Spleen (tissue), 13 donors: ENCODE measurements at places on chromosomes 5 and 9. TPM values are rescaled to one million over a fixed set of nuclear protein-coding genes. Genes with fewer than 3 reads are reported as not detected.

The FBXL7 gene
- 8.2 TPM for total RNA-seq

GRCh38 chr5:74224331-74224730 is 416.2 kb downstream of the ENC1 start:
- no peak overlapping the region for H3K27ac ChIP-seq
- no peaks in the 10 kb centered on the region for H3K4me1 ChIP-seq
- H3K36me3 ChIP-seq = no peaks in the 10 kb centered on the region
- no peaks in the 10 kb centered on the region for H3K27me3 ChIP-seq
- no peak for DNase-seq

GRCh38 chr5:82309091-82309531 is 31.0 kb upstream of the RPS23 start:
- H3K27ac ChIP-seq = no peak overlapping the region
- no peaks in the 10 kb centered on the region for H3K4me1 ChIP-seq
- H3K36me3 ChIP-seq = no peaks in the 10 kb centered on the region

DNA sequence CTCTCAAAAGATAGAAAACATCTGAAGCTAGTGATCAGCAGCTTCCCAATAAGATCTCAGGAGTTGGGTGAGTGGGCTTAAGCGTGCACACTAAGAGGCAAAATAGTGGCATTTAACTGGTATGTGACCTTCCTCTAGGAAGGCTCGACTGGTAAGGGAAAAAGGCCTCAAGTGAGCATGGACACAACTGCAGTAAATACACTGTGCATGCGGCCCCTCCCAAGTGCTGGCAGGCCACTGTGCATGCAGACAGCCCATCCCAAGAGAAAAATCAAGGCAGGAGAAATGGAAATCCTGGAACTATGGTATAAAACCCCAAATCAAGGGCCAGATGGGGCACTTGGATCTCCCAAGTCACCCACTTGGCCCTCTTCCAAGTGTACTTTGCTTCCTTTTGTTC is 112.7 kb downstream of the SMC2 start:
- H3K27ac ChIP-seq = no peak overlapping the region
- no peaks in the 10 kb centered on the region for H3K4me1 ChIP-seq
- no peak overlapping the region for H3K4me3 ChIP-seq
- no peaks in the 10 kb centered on the region for H3K27me3 ChIP-seq
- no peaks in the 10 kb centered on the region for H3K36me3 ChIP-seq
- no peak for DNase-seq

DNA sequence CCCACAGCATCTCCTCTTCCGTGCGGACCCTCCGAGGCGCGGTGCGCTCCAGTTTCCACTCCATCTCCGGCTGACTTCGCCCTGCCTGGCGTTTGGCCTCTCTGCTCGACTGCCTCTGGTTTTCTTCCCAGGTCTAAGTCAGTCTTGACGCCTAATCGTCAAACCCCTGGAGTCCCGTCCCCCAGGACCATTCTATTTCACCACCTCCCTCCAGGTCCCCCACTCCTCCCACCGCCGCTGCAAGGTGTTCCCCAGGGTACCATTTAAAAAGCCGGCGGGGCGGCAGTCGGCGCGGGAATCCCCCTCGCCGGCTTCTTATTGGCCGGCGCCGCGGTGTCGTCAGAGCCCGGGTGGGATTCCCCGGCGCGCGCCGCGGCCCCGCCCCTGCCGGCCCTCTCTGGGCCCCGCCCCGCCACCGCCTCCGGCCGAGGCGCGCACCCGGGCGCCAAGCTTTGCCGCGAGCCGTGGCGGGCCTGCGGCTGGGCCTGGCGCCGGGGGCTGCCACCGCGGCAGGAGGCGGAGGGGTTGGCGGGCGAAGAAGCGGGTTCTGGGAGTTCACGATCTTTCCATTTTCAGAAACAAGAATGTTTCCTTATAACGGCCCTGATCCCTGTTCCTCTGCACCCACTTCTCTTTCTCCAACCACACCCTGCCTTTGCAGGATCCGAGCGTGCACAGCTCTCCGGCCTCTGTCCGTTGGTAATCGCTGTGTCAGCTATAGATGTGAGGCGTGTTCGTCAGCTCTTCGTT is at the start of gene CDC20B:
Gene CDC20B, minus strand, starts transcription at position 241 of the 750 bp plus-strand sequence. Its CDS starts 177 bp downstream, at position 64.
- H3K27ac ChIP-seq = no peak within 1 kb of the TSS
- H3K36me3 ChIP-seq = no peaks in the 10 kb centered on the region
- H3K4me1 ChIP-seq = peaks cover 20% of the 10 kb centered on the region
- H3K27me3 ChIP-seq = peaks cover 48% of the 10 kb centered on the region
- DNase-seq = peak; percentile 89

DNA sequence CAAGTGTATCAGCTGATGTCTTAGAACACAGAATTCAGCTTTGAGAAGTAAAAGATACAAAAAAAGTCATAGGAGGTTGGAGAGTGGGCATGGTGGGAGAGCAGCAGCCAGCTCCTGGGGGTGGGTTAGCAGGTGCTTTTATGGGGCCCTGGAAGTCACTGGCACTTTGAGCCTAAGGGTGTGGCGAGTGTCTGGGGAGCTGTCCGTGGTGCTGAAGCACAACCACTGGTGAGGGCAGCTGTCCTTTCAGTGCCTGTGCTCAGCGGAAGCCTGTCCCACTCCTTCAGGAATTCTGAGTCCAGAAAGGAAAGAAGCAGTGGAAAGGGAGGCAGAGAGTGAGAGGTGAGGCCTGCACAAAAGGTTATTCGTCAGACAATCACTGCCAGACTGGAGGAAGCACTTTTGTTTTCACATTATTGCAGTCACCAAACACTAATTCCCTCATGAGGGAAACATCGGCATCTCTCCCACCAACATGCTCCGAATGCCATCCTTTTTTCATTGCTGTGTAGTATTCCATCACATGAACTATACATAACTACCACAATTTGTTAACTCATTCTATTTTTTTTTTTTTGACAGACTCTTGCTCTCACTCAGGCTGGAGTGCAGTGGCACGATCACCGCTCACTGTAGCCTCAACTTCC is 59.4 kb upstream of the RAPGEF1 start:
- no peak overlapping the region for H3K4me3 ChIP-seq
- H3K27ac ChIP-seq = no peak overlapping the region
- DNase-seq = no peak
- no peaks in the 10 kb centered on the region for H3K4me1 ChIP-seq
- no peaks in the 10 kb centered on the region for H3K36me3 ChIP-seq

DNA sequence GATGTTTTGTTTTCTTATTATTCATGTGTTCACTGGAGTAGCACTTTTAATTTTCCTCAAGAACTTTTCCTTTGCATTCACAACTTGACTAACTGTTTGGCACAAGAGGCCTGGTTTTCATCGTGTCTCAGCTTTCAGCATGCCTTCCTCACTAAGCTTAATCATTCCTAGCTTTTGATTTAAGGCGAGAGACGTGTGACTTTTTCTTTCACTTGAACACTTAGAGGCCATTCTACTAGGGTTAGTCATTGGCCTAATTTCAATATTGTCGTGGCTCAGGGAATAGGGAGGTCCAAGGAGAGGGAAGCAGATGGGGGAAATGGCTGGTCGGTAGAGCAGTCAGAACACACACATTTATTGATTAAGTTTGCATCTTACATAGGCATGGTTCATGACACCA is 94.0 kb downstream of the ZNF462 start:
- H3K4me3 ChIP-seq = no peak overlapping the region
- H3K36me3 ChIP-seq = no peaks in the 10 kb centered on the region
- DNase-seq = no peak
- H3K27me3 ChIP-seq = no peaks in the 10 kb centered on the region
- H3K4me1 ChIP-seq = no peaks in the 10 kb centered on the region

The CENPK gene
- total RNA-seq = 16.3 TPM

DNA sequence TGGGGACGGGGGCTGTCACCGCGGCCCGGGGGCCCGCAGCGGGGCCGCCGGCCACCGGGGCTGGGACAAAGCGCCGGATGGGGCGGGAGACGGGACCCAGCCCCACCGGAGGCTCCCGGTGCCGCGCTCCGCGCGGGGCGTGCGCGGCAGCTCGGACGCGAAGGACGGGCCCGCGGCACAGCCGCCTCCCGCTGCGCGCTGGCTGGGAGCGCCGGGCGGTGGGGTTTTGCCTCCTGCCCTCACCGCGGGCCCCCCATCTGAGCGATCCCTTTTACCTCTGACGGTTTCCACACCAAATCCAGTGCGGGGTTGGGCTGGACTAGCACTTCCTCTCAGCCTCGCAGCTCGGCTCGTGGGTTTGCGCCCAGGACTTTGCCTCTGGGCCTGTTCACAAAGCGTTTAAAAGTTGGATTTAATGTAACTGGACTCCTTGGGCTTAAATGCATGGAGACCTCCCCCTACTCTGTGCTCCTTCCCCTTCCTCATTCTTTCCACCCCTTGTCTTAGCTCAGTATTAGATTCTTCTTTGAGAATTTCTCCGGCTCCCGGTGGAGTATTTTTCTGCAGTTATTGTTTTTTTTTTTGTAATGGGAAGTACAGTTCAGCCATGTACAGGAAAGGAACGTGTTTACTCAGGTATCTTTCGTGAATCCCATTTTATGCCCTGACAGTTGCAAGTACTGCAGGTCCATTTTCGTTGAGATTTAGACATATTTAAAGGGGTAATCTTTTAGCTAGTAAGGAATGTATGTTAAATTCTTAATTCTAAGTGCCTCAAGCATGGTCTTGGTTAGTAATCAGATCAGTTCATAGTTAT is 691 bp downstream of the FCHO2 start:
- H3K4me1 ChIP-seq = peaks cover 50% of the 10 kb centered on the region
- H3K27me3 ChIP-seq = no peaks in the 10 kb centered on the region
- peak overlapping the region; percentile 78 for H3K4me3 ChIP-seq
- H3K27ac ChIP-seq = peak overlapping the region; percentile 95

The ZNF883 gene
- total RNA-seq = 1.0 TPM

The SPATA31C1 gene
- not detected for total RNA-seq

The CDC37L1 gene
- total RNA-seq = 9.8 TPM

GRCh38 chr5:156951359-156951758 is 11.7 kb downstream of the TIMD4 start:
- H3K36me3 ChIP-seq = no peaks in the 10 kb centered on the region
- no peak overlapping the region for H3K27ac ChIP-seq
- H3K4me3 ChIP-seq = no peak overlapping the region
- H3K4me1 ChIP-seq = no peaks in the 10 kb centered on the region
- no peak for DNase-seq

DNA sequence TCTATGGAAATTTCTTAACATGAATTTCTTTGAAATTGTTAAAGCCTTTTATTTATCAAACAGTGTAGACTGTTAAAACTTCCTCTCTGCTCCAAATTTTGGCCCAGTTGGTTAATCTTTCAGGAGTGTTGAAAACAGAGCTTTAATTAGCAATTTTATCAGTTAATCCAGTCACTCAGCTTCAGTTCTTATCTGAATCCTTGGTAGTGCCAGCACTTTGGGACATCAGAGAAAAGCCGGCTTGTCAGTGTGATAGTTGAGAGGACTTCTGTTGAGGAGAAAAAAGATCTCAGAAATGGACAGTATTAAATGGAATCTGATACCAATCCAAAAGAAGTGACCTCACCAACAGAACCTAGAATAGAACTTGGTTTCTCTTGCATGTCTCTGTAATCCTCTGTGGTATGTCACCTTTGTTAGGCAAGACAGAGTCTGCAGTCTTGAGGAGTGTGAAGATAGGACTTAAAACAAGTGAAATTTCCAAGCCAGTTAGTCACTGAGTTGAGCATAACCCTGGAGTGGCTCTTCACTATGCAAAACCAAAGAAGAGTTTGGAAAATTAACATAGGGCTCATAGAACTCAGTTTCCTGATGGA is 251.8 kb downstream of the NNT start:
- DNase-seq = no peak
- no peak overlapping the region for H3K4me3 ChIP-seq
- H3K27ac ChIP-seq = no peak overlapping the region
- no peaks in the 10 kb centered on the region for H3K4me1 ChIP-seq
- no peaks in the 10 kb centered on the region for H3K27me3 ChIP-seq

The BDP1 gene
- 27.7 TPM for total RNA-seq

DNA sequence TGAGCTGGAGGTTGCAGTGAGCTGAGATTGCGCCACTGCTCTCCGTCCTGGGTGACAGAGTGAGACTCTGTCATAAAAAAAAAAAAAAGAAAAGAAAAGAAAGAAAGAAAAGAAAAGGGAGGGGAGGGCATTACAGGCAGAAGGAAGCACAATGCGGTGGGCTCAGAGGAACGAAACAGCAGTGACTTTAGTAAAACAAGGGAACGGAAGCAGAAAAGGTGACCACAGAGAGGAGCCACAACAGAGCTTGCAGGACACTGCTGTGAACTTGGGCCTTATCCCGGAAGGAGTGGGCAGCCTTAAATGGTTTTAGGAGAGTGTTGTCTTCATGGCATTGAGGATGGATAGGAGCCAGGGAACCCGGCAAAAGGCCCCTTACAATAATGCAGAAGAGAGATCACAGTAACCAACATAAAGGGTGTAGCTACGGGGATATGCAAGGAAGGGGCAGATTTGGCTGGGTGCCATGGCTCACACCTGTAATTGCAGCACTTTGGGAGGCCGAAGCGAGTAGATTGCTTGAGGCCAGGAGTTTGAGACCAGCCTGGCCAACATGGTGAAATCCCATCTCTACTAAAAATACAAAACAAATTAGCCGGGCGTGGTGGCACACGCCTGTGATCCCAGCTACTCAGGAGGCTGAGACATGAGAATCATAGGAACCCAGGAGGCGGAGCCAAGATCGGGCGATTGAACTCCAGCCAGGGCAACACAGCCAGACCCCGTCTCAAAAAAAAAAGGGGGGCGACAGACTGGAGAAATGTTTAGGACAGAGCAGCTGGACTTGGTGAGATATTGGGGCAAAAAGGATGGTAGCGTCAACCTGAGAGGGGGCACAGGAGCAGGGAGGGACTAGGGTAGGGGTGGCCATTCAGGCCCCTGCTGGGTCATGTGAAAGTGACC is 83.9 kb upstream of the ZBTB43 start:
- peaks cover 53% of the 10 kb centered on the region for H3K4me1 ChIP-seq
- H3K27ac ChIP-seq = peak overlapping the region; percentile 99
- H3K27me3 ChIP-seq = peaks cover 19% of the 10 kb centered on the region
- no peaks in the 10 kb centered on the region for H3K36me3 ChIP-seq

The ARID3C gene
- total RNA-seq = not detected

DNA sequence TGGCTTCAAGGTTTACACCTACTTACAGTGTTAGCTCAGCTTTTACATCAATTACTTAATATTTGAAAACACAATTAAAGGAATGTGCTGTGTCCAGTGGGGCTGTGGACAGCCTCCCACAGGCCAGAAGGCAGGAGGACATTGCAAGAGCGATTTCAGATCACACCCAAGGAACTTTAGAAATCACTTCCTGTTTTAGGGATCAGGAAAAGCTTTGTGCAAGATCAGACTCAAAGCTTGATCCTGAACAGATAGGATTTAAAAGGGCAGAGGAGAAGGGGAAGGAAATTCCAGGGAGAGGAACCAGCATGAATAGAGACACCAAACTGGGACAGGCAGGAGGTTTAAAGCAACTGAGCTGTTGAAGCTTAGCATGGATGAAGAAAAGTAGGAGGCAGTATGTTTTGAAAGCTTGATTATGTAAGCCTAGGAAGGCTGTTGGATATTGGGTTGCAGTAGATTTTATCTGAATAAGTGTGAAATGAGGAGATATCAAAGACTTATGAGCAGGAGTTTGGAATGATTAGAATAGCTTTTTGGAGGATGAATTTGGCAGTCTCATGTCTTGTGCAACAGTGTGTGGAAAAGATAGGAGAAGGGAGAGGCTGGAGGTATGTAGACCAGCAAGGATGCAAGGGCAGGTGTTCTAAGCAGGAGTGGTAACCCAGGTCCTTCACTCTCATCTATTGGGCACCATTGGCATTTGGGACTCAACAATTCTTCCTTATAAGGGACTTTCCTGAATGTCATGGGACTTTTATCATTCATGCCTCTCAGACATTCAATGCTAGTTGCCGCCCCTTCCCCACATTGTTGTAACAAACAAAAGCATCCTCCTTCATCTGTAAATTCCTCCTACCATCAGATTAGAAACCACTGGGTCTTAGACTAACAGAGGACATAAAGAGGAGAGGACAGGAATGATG is 123.5 kb downstream of the TARS1 start:
- H3K27me3 ChIP-seq = no peaks in the 10 kb centered on the region
- no peaks in the 10 kb centered on the region for H3K36me3 ChIP-seq
- no peak overlapping the region for H3K4me3 ChIP-seq

- H3K36me3 ChIP-seq = peaks cover 67% of the 10 kb centered on the region
- no peak overlapping the region for H3K4me3 ChIP-seq
- H3K4me1 ChIP-seq = no peaks in the 10 kb centered on the region
- no peak overlapping the region for H3K27ac ChIP-seq
Measured at GRCh38 chr9:96491079-96491879, 41.3 kb downstream of the HABP4 start.
